ENCODE measurements at places on chromosomes 2 and 18. TPM values are rescaled to one million over a fixed set of nuclear protein-coding genes. Genes with fewer than 3 reads are reported as not detected.

- DNase-seq = no peak
- H3K27me3 ChIP-seq = no peaks in the 10 kb centered on the region
- no peak overlapping the region for H3K4me3 ChIP-seq
- no peak overlapping the region for H3K27ac ChIP-seq
- no peaks in the 10 kb centered on the region for H3K36me3 ChIP-seq
- H3K4me1 ChIP-seq = no peaks in the 10 kb centered on the region
Measured at GRCh38 chr2:137056704-137057103, 291.4 kb downstream of the THSD7B start.

GRCh38 chr2:120491111-120491625 lies 145.2 kb downstream of the INHBB start:
- no peaks in the 10 kb centered on the region for H3K36me3 ChIP-seq
- H3K4me1 ChIP-seq = no peaks in the 10 kb centered on the region
- no peak overlapping the region for H3K27ac ChIP-seq
- no peak for DNase-seq
- no peak overlapping the region for H3K4me3 ChIP-seq
- peaks cover 12% of the 10 kb centered on the region for H3K27me3 ChIP-seq

Gene CTLA4
- 104 TPM for total RNA-seq

GRCh38 chr2:8974016-8974415 lies 29.5 kb downstream of the MBOAT2 start:
- H3K27me3 ChIP-seq = peaks cover 2% of the 10 kb centered on the region
- DNase-seq = no peak
- no peaks in the 10 kb centered on the region for H3K36me3 ChIP-seq
- H3K27ac ChIP-seq = no peak overlapping the region
- no peaks in the 10 kb centered on the region for H3K4me1 ChIP-seq

DNA sequence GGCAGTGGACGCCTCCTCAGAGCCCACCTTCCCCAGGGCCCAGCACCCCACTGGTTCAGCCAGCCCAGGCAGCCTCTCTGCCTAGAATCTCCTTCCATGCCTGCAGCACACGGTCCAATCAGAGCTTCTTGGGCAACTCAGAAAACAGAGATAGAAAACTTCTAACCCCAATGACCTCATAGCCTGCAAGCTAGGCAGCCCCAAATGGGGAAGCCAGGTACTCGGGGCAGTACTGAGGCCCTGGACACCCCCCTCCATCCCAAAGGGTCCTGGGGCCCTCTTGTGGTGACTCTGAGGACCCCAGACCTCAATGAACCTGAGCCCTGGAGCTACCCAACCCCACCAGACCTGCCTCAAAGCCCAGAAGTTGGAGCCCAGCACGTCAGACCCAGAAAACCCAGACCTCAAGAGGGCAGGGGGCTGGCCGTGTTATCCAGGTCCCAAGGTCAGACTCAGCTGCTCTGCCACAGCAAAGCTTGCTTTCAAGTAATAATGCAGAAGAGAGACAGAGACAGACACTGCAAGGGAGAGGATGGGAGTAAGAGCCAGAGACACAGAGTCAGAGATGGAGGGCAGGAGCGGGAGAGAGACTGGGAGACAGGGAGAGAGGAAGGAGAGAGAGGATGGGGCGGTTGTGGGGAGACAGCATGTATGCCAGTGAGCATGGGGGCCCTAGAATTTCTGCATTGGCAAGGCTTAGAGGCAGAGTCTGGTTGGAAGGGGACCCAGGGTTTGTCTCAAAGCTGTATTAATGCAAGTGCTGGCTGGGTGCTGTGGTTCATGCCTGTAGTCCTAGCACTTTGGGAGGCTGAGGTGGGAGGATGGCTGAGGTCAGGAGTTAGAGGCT lies 28.2 kb downstream of the SERTAD2 start:
- H3K4me3 ChIP-seq = no peak overlapping the region
- H3K36me3 ChIP-seq = peaks cover 1% of the 10 kb centered on the region
- H3K4me1 ChIP-seq = peaks cover 5% of the 10 kb centered on the region
- no peak for DNase-seq

Gene NGEF
- total RNA-seq = 1.2 TPM

- peak overlapping the region; percentile 82 for H3K27ac ChIP-seq
- no peaks in the 10 kb centered on the region for H3K27me3 ChIP-seq
- H3K4me1 ChIP-seq = peaks cover 42% of the 10 kb centered on the region
- peak overlapping the region; percentile 61 for H3K4me3 ChIP-seq
- H3K36me3 ChIP-seq = peaks cover 51% of the 10 kb centered on the region
Measured at GRCh38 chr2:207123335-207123744, 42.4 kb downstream of the KLF7 start.

DNA sequence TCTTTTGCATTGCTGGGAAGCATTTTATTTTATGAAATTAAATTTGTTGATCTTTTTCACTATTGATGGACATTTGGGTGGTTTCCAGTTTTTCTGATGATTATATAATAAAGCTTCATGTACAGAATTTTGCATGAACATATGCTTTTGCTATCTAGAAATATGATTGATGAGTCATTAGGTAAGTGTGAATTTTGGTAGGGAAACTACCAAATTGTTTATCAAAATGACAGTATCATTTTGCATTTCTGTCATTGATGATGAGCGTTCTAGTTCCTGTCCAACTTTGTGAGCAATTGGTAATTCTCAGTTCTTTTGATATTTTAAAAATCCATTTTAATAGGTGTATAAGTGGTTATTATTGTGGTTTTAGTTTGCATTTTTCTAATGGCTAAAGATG lies 67.7 kb downstream of the TAF4B start:
- H3K4me1 ChIP-seq = peaks cover 2% of the 10 kb centered on the region
- no peak overlapping the region for H3K27ac ChIP-seq
- peaks cover 26% of the 10 kb centered on the region for H3K36me3 ChIP-seq
- no peaks in the 10 kb centered on the region for H3K27me3 ChIP-seq
- H3K4me3 ChIP-seq = no peak overlapping the region
- no peak for DNase-seq

GRCh38 chr2:152406836-152407161 lies 71.8 kb downstream of the FMNL2 start:
- peak overlapping the region; percentile 91 for H3K27ac ChIP-seq
- peaks cover 57% of the 10 kb centered on the region for H3K4me1 ChIP-seq
- H3K27me3 ChIP-seq = no peaks in the 10 kb centered on the region
- DNase-seq = no peak
- peaks cover 2% of the 10 kb centered on the region for H3K36me3 ChIP-seq

- peaks cover 1% of the 10 kb centered on the region for H3K27me3 ChIP-seq
- no peak overlapping the region for H3K4me3 ChIP-seq
- DNase-seq = no peak
- H3K27ac ChIP-seq = no peak overlapping the region
- H3K4me1 ChIP-seq = peaks cover 3% of the 10 kb centered on the region
Measured at GRCh38 chr2:10052216-10052615, 8.9 kb downstream of the KLF11 start.

DNA sequence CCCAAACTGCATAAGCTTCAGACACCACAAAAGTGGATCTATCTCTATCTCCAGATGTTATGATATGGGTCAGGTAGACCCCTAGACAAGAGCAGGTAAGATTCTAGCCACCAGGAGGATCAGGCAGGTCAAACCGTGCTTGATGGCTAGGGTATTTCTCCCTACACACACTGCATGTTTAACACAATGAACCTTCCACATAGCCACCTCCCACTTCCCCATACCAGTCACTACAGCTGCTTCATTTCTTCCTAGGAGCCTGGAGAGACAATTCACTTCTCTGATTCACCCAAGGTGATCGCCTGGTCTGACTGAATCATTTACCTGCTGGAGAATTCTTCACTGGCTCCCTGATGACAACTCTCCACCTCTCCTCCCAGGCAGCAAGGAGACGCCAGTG lies 66.0 kb upstream of the MYCN start:
- H3K4me3 ChIP-seq = no peak overlapping the region
- H3K36me3 ChIP-seq = no peaks in the 10 kb centered on the region
- no peak overlapping the region for H3K27ac ChIP-seq
- H3K4me1 ChIP-seq = no peaks in the 10 kb centered on the region
- DNase-seq = no peak

GRCh38 chr2:198371921-198372543 lies 567.6 kb downstream of the PLCL1 start:
- H3K4me1 ChIP-seq = peaks cover 10% of the 10 kb centered on the region
- H3K27me3 ChIP-seq = peaks cover 31% of the 10 kb centered on the region
- no peaks in the 10 kb centered on the region for H3K36me3 ChIP-seq
- no peak overlapping the region for H3K27ac ChIP-seq
- no peak for DNase-seq
- peak overlapping the region; percentile 11 for H3K4me3 ChIP-seq

DNA sequence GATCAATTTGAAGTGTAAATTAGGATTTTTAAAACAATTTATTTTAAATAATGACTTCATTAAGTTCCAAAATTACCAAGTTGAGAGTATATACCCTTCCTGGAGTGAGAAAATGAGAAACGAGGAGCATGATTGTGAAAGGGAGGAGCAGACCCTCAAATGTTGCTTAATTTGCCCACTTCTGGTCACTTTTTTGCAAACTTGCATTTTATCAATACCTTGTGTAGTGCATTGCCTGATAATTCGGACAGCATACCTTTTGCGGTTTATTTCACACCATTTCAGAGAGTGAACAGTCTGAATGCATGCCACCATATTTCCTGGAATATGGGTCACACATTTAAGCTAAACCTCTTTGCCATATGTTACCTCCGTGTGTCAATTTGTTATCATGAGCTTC lies 669.7 kb downstream of the RNF144A start:
- no peak overlapping the region for H3K4me3 ChIP-seq
- H3K27ac ChIP-seq = no peak overlapping the region
- DNase-seq = peak; percentile 41
- H3K36me3 ChIP-seq = peaks cover 18% of the 10 kb centered on the region
- no peaks in the 10 kb centered on the region for H3K27me3 ChIP-seq

DNA sequence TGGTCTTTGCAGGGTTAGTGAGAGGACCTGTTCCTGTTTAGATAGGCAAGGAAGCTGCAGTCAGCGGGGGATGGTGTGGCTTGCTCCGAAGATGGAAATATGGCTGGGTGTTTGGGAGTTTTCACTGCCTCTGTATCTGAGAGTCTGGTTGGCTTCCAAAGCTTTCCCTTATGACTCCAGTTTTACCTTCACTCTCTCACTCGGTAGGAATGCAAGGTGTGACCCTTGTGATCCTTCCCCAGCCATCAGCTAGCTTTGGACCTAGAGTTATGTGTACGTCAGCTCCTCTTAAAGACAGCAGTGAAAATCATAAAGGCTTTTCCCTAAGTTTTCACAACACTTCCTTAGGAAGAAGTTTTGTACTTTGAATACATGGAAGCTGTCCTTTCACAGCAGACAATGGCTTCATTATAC lies 35.5 kb upstream of the TMEM87B start:
- H3K4me1 ChIP-seq = no peaks in the 10 kb centered on the region
- H3K27ac ChIP-seq = no peak overlapping the region
- H3K27me3 ChIP-seq = peaks cover 29% of the 10 kb centered on the region
- no peak overlapping the region for H3K4me3 ChIP-seq

DNA sequence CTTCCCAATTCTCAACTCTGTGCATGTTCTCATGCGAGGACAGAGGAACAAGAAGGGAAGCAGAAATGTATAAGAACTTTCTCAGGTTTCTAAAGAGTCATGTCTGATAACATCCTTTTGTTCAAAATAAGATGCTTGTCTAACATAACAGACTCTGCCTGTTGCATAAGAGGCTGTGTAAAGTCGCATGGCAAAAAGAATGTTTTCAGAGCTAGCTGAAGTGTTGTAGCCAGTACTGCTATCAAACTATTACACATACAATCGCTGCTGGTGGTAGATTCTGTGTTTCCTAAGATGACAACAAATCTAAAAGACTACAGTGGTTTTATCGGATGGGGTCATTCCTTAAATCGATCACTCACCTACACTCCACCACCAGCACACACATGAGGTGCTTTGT lies 487.5 kb downstream of the IRS1 start:
- H3K36me3 ChIP-seq = no peaks in the 10 kb centered on the region
- H3K4me3 ChIP-seq = no peak overlapping the region
- DNase-seq = no peak
- no peaks in the 10 kb centered on the region for H3K4me1 ChIP-seq
- H3K27ac ChIP-seq = no peak overlapping the region

Gene ANKRD30BL
- total RNA-seq = not detected

DNA sequence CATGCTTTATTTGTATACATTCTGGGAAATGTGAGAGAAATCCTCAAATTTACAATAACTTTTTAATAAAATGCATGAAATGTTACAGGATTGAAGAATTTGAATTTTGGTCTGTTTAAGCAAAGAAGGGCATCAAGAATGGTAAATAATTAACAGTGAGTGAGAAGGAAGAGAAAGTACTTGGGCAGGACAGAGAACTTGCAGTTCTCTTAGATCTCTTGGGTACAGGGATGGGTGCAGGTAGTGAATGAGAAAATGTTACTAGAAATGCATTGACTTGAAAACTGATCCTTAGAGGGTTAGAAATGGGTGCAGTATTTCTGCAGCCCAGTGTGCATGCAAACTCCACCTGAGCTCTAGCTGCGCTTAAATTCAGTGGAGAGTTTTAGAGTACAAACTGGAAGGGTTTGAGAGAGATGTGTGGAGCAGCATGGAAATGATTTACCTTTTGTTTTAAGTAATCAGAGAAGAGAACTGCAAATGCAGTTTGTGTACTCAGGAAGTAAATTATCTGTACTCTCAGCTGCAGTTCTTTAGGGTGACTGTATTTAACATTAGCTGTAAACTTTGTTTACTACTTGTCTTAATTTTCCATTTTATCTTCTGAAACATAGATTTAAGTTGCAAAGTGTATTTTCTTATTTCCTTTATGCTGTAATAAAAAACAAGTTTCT lies 51.0 kb upstream of the RAB27B start:
- no peak overlapping the region for H3K27ac ChIP-seq
- H3K36me3 ChIP-seq = no peaks in the 10 kb centered on the region
- H3K4me3 ChIP-seq = no peak overlapping the region
- H3K4me1 ChIP-seq = peaks cover 14% of the 10 kb centered on the region
- H3K27me3 ChIP-seq = peaks cover 2% of the 10 kb centered on the region

Gene EN1
- total RNA-seq = not detected

Gene ADGRF3
- total RNA-seq = 3.4 TPM

DNA sequence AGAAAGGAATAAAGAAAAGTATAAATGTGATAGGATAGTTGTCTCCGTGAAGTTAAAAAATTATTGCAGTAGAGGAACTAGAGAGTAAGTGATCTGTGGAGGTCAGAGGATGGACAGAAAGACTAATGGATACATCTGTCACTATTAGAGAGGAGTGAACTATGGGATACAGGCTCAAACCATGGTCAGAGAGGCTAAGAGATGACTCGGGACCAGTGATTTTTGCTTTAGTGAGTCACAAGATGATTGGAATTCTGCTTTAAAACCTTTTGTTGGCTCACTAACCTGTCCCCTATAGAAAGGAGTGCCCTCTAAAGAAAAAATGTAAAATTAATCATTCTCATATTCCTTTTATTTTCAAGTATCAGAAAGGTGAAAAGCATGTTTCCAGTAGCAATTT lies 30.3 kb downstream of the ALMS1 start:
- H3K27me3 ChIP-seq = no peaks in the 10 kb centered on the region
- peaks cover 3% of the 10 kb centered on the region for H3K4me1 ChIP-seq
- H3K36me3 ChIP-seq = peaks cover 6% of the 10 kb centered on the region

- no peak overlapping the region for H3K4me3 ChIP-seq
- DNase-seq = no peak
- no peaks in the 10 kb centered on the region for H3K27me3 ChIP-seq
- no peaks in the 10 kb centered on the region for H3K36me3 ChIP-seq
- H3K27ac ChIP-seq = no peak overlapping the region
- H3K4me1 ChIP-seq = peaks cover 10% of the 10 kb centered on the region
Measured at GRCh38 chr18:58552057-58552461, 76.8 kb downstream of the ALPK2 start.

- no peaks in the 10 kb centered on the region for H3K27me3 ChIP-seq
- peaks cover 11% of the 10 kb centered on the region for H3K4me1 ChIP-seq
- no peak overlapping the region for H3K27ac ChIP-seq
- DNase-seq = no peak
- H3K4me3 ChIP-seq = no peak overlapping the region
Measured at GRCh38 chr2:215791481-215791937, 221.8 kb downstream of the MREG start.

GRCh38 chr2:100548771-100549170 lies 14.0 kb upstream of the PDCL3 start:
- H3K4me3 ChIP-seq = no peak overlapping the region
- H3K36me3 ChIP-seq = no peaks in the 10 kb centered on the region
- peaks cover 20% of the 10 kb centered on the region for H3K27me3 ChIP-seq
- no peak for DNase-seq
- no peak overlapping the region for H3K27ac ChIP-seq
